GM04503 (cell line): ENCODE measurements at places on chromosomes 11 and 22.
A peak's percentile ranks its signal among the peaks of the same experiment; 100 is the strongest.

- DNase-seq = no peak
Measured at GRCh38 chr11:36390963-36391471, 94.9 kb downstream of the PRR5L start.

DNA sequence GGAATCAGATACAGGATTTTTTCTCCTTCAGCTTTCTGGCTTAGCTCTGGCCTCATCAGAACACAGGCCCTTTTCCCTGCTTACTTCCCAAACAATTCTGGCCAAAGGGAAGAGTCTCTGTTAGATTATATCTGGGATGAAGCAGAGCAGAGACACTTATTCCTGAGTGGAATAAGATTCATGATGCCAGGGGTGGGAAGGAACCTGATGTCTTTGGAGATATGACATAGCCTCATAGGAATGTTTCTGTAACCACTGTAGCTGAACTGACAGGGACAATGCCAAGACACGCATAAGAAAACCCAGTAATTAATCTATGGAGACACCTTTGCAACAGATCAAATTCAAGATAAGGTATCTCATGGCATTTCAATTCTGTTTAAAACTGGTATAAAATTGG, 177.1 kb upstream of the RAG2 start:
- DNase-seq = no peak

DNA sequence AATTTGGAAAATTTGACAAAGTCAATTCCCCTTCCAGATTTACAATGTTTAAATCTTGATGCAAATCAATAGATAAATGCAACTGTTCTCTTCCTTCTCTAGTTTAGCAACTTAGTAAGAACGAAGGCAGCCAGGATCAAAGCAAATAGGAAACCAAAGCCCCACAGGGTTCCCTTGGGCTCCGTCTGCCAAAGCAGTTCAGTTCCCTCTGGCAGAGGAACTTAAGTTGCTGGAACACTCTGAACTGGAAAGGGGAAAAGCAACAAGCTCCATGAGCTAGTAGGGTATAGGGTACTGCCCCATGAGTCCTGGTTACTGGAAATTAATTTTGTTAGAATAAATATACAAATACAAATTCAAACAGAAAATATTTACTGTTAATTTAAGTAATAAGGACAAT, 91.3 kb downstream of the RELT start:
- no peak for DNase-seq

GRCh38 chr11:33471541-33471940, 214.4 kb downstream of the HIPK3 start:
- no peak for DNase-seq

- no peak for DNase-seq
Measured at GRCh38 chr11:74909385-74909784, 39.5 kb downstream of the XRRA1 start.

DNA sequence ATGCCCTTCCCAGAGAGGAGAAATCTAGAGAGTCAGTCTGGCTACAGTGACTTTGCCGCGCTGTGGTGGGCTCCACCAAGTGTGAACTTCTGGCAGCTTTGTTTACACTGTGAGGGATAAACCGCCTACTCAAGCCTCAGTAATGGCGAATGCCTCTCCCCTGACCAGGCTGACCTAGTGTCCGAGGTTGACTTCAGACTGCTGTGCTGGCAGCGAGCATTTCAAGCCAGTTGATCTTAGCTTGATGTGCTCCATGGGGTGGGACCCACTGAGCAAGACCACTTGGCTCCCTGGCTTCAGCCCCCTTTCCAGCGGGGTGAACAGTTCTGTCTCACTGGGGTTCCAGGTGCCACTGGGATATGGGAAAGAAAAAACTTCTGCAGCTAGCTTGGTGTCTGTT, 38.6 kb upstream of the PTH start:
- no peak for DNase-seq

DNA sequence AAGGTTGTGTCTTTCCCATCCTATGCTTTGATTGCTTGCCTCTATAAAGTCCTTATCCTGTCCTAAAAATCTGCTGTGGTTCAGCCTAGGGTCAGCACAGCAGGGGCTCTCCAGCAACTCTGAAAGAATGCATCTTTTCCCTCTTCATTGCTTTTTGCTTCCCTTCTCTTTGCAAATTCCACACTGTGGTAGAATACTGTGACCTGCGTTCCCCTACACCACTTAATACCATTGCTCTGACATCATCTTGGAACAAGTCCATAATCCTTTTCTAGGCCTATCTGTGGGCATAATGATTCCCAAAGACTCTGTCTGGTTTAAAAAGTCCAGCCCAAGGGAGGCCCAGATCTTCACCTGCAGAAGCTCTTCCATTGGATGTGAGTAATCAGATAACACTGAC, 177.7 kb downstream of the NAV2 start:
- peak; percentile 68 for DNase-seq

DNA sequence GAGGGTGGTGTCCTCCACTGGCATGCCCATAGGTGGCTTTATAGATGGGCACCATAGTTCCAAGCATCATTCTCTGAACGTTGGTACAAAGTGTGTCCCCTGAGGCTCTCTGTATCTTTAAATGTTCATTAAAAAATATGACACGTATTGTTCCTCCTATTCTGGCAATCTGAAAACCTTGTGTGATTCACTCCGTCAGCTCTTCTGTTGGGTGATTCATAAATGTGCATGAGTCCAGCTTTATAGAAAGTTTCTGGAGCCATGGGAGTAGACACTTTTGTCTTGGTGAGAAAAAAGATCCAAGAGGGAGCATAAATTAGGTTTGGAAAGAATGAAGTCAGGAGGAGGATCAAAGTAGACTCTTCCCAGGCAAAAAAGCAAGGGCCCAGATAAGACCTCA, 728.8 kb downstream of the NELL1 start:
- no peak for DNase-seq

- no peak for DNase-seq
Measured at GRCh38 chr22:44680481-44680894, 21.5 kb upstream of the PRR5 start.

- no peak for DNase-seq
Measured at GRCh38 chr22:30472994-30473720, 1.3 kb upstream of the SEC14L3 start.

GRCh38 chr11:104322696-104323095, 158.7 kb upstream of the PDGFD start:
- no peak for DNase-seq

- no peak for DNase-seq
Measured at GRCh38 chr22:26898946-26899605, 241.7 kb downstream of the MIAT start.

DNA sequence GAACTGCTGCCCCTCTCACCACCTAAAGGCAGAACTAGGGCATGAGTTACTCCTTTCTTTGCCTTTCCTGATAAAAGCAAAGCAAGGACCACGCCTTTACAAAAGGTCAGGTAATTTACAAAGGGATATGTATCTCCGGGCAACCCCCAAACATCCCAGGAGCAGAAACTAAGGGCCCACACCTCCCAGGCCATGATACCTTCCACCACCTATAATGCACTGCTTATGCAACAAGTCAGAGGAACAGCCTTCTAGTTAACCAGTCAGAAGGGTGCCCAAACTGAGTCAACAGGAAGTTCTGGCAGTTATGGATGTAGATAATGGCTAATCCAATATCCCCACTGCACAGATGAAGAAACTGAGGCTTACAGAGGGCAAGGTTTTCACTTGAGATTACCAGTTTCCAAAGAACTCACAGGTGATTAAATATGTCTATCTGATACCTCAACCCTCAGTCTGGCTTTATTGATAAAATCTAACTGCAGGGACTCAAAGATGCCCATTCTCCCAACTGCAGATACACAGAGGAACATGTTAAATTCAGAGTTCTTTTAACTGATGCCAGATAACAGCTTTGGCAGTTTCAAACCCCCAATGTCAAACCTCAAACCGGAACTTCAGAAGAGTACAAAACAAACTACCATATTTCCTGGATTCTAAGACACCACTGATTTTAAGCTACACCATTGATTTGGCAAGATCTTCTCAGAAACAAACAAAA, 16.8 kb upstream of the CASTOR1 start:
- DNase-seq = no peak

- DNase-seq = no peak
Measured at GRCh38 chr11:134478611-134479010, 66.6 kb upstream of the B3GAT1 start.

DNA sequence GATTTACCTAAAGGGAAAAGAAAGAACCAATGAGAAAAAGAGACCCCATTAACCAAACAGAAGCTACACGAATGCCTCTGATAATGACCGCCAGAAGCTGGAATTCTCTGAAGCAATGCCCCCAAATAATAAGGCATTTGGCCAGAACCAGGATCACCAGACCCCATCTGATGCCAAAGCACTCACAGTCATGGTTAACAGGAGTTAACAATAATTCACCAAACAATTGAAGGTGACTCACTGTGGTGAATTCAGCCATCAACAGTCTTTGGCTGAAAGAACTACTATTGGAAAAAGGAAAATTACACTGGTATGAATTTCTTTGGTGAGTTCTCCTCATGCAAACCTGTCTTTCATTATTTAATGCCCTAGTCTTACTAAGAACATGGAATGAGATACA, 21.9 kb upstream of the NFRKB start:
- DNase-seq = no peak

GRCh38 chr11:2558861-2559526, 114.2 kb downstream of the KCNQ1 start:
- no peak for DNase-seq

DNA sequence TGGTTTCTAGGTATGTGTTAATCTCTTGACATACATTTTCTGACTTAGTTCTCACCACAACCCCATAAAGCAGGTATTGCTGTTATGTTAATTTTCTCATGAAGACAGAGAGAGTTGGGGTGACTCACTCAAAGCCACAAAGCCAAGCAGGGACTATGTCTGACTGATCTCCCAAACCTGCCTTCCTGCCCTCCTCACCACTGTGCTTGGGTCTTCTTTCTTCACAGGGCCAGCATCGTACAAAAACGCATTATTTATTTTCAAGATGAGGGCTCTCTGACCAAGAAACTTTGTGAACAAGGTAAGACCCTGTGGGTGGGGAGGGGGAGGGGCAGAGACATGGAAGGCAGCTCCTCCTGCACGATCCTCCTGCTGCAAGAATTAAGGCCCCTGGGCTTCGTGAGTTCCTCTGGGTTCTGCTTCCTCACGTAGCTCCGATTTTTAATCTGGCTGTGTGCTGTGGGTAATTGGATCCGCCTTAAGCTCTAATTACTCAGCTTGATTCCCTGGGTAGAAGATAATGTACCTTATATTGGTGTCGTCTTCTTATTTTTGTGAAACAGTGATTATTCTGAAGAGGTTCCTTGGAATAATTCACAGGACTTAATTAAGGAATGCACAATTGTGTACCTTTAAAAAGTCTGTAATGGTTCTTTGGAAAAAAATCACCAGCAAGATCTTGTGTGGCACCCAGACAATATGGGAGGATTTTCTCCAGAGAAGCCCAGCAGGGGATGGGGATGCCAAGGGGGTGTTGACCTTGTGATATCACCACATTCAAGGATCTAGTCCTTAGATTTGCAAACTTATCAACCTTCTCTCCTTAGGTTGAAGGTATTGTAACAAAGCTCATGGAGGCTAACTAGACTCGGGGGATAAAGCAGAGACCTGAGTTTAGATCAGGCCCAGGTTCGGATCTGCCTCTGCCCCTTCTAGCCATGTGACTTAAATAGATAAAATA, 112.9 kb downstream of the SPON1 start:
- no peak for DNase-seq

DNA sequence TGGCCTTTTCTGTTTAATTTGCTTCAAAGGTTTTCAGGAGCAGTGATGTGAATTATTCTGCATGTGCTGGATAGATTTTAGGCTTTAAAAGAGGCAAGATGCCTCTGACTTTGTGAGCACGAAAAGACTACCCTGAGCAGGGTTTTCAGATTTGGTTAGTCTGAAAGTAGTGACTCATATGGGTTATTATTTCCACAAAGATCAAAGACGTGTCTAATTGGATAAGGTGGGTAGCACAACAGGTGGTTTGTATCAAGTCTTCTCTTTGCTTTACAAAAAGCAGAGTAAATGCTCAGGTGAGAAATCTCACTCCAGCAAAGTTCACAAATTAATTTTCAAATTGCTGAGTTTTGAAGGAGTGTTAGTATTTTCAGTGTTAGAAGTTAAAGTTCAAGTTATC, 37.6 kb upstream of the DBX1 start:
- no peak for DNase-seq

DNA sequence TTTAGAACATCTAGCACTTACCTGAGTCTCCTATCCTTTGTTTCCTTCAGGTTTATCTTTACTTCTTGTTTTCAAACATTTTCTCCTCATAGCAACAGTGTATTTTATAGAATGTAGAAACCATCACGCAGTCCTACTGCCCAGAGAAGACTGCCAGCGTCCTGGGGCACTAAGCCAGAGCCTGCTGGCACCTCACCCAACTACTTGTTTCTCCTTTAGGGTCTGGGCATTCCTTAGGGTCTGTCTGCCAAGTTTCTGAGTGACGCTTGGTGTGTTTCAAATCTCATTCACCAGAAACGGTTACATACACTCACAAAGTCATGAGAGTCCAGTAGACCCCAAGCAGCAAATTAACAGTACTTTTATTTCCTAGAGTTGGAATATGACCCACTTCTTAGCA, 49.6 kb upstream of the SLC25A1 start:
- no peak for DNase-seq

DNA sequence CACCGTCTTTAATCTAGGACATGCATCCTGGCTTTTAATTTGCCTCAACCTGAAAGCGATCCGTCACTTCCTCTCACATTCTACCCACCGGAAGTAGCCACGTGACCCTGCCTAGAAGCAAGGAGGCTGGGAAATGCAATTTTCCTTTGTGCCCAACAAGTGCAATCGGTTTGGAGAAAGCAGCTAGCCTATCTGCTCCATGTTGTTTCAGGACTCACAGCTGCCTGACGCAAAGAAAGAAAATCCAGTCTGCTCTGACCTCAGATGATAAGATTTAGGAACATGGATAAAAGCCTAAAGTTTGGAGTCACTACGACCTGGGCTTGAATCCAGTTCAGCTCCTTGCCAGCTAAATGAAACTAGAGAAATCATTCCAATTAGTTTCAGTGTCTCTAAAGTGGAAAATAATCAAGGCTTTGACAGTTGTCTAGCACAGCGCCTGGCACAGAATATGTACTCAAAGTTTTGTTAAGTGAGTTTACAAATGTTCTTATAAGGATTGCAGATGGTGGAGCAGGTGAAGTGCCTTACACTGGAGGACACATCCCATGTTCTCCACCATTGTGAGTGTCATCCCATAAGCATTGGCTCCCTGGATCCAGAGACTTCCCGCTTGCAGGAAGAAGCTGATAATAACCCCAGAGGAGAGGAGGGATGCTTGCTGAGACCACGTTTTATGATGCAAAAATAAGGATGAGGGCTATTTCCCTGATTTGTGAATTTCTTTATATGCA, 553.7 kb downstream of the MN1 start:
- no peak for DNase-seq

GRCh38 chr11:133240908-133241655, 291.2 kb downstream of the OPCML start:
- no peak for DNase-seq

- no peak for DNase-seq
Measured at GRCh38 chr22:31104869-31105268, 2.5 kb downstream of the SELENOM start.

DNA sequence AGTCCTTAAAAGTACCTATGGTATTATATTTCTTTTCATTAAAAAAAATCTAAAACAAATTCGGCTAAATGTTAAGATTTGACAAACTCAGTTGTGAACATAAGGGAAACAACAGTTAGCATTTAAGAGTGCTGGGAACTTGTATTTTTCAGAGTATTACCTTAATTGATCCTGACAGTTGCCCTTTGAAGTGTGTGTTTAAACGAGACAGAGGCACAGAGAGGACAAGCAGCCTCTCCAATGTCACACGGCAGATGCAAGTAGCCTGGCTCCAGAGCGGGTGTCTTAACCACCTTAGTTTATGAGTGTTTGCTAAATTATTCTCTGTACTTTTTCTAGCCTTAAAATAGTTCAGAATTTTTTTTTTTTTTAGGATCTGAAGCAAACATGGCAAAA, 80.9 kb downstream of the TIMP3 start:
- no peak for DNase-seq
